ENCODE measurements at places on chromosomes 3 and 15. TPM values are rescaled to one million over a fixed set of nuclear protein-coding genes. Genes with fewer than 3 reads are reported as not detected.
A peak's percentile ranks its signal among the peaks of the same experiment; 100 is the strongest.

DNA sequence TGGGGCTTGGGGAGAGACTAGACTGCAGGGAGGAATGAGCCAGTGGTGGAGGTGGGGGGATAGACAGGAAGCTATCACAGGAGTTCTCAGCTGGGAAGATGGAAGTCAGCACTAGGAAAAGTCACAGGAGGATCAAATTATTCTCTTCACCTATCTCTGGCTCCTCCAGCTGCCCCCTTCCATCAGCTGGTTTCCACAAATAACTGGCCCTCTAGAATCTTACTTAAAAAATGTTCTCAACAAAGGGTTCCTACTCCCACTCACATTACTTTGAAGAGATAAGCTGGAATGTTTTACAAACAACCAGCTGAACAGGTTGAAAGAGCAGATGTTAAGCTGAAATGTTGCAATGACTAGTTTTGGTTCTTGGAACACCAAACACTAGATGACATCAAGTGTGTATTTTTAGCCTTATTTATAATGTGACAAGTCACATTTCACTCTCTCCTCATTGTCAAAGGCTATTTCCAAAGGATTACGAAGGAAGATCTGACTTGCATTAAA lies 102.7 kb upstream of the AADACL2 start:
- peak; percentile 62 for DNase-seq
- H3K4me1 ChIP-seq = peaks cover 27% of the 10 kb centered on the region
- H3K36me3 ChIP-seq = no peaks in the 10 kb centered on the region
- no peak overlapping the region for H3K4me3 ChIP-seq
- H3K27ac ChIP-seq = no peak overlapping the region

- peaks cover 32% of the 10 kb centered on the region for H3K4me1 ChIP-seq
- no peaks in the 10 kb centered on the region for H3K27me3 ChIP-seq
- H3K27ac ChIP-seq = no peak overlapping the region
- H3K36me3 ChIP-seq = no peaks in the 10 kb centered on the region
- DNase-seq = no peak
- H3K4me3 ChIP-seq = no peak overlapping the region
Measured at GRCh38 chr3:161401389-161401788, 30.1 kb upstream of the SPTSSB start.

- no peaks in the 10 kb centered on the region for H3K27me3 ChIP-seq
- no peaks in the 10 kb centered on the region for H3K4me1 ChIP-seq
Measured at GRCh38 chr3:136120373-136121348, 75.5 kb downstream of the MSL2 start.

GRCh38 chr15:62927196-62927595 lies 115.4 kb upstream of the TPM1 start:
- no peak overlapping the region for H3K27ac ChIP-seq
- H3K4me3 ChIP-seq = no peak overlapping the region
- H3K27me3 ChIP-seq = no peaks in the 10 kb centered on the region
- H3K4me1 ChIP-seq = peaks cover 19% of the 10 kb centered on the region
- no peak for DNase-seq

DNA sequence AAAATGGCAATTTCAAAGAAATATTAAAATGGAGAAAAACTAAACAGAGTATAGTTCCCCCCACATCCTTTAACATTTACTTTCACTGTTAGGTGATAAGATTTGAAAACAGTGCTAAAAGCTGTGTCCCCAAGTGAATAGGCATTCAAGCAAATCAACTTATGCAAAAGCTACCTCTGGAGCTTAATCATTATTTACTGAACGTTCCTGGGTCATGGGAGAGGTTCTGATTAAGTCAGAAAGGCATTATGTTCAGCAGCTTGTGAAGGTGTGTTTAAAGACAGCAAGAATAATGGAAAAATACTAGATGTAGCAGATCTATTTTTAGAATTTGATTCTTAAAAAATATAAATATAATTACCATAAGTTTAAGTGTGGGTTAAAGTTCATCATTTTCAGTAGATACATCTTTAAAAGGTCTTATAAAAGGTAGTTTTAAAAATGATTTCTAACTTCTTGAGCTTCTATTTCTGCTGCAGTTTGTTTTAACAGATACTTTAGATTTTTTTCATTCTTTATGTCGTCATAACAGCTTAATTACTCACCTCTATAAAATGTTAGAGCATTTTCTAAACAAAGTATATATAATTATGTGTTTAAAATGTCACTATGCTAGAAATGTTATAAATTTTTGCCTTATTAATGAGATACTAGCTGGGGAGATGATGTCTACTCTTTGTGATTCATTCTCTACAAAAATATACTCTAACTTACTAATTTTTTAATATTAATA lies 127.9 kb downstream of the MITF start:
- no peaks in the 10 kb centered on the region for H3K36me3 ChIP-seq
- H3K4me1 ChIP-seq = no peaks in the 10 kb centered on the region
- no peaks in the 10 kb centered on the region for H3K27me3 ChIP-seq
- no peak overlapping the region for H3K27ac ChIP-seq
- H3K4me3 ChIP-seq = no peak overlapping the region
- no peak for DNase-seq

- DNase-seq = no peak
- H3K27ac ChIP-seq = no peak overlapping the region
- no peaks in the 10 kb centered on the region for H3K27me3 ChIP-seq
- no peak overlapping the region for H3K4me3 ChIP-seq
- no peaks in the 10 kb centered on the region for H3K4me1 ChIP-seq
Measured at GRCh38 chr3:13037458-13038117, 35.6 kb downstream of the IQSEC1 start.

GRCh38 chr3:104669083-104669482 lies 697.6 kb upstream of the ALCAM start:
- H3K4me3 ChIP-seq = no peak overlapping the region
- H3K27ac ChIP-seq = no peak overlapping the region
- no peaks in the 10 kb centered on the region for H3K4me1 ChIP-seq

DNA sequence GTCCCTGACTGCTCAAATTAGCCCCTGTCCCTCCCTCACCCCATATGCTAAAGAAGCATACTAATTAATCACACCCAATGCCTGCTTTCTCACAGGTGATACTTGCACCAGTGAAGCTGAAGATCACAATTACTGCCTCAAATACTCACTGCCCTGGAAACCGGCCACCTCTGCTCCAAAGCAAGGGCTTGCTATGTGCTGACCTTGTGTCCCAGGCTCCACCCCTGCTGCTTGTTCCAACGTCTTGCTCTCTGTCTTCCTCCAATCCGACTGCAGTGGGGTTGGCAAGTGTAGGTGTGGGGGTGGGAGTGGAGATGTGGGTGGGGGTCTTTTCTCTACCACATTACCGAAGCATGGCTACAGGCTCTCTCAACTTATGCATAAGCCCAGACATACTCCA lies 55.7 kb upstream of the PSMD6 start:
- H3K27ac ChIP-seq = no peak overlapping the region
- no peak overlapping the region for H3K4me3 ChIP-seq
- no peaks in the 10 kb centered on the region for H3K4me1 ChIP-seq
- H3K27me3 ChIP-seq = no peaks in the 10 kb centered on the region
- DNase-seq = no peak

- H3K4me1 ChIP-seq = no peaks in the 10 kb centered on the region
- H3K27ac ChIP-seq = no peak overlapping the region
- H3K4me3 ChIP-seq = no peak overlapping the region
- H3K27me3 ChIP-seq = no peaks in the 10 kb centered on the region
- no peak for DNase-seq
- no peaks in the 10 kb centered on the region for H3K36me3 ChIP-seq
Measured at GRCh38 chr3:111260878-111261277, 189.3 kb downstream of the NECTIN3 start.

The GMNC gene
- not detected for total RNA-seq

The CACNA2D2 gene
- total RNA-seq = not detected

The KBTBD12 gene
- total RNA-seq = not detected

The WNT7A gene
- not detected for total RNA-seq

The CIDEC gene
- 2.8 TPM for total RNA-seq

The P2RY14 gene
- total RNA-seq = not detected

The SLC6A1 gene
- not detected for total RNA-seq

The GOLGA8S gene
- total RNA-seq = not detected

All from HepG2 (cell line).